ENCODE measurements at places on chromosomes 4 and X.

GRCh38 chrX:17432158-17432557, 57.2 kb downstream of the NHS start:
- no peak for DNase-seq

- DNase-seq, result no peak
Observed at GRCh38 chrX:153708415-153708814, 15.8 kb downstream of the BCAP31 start.

DNA sequence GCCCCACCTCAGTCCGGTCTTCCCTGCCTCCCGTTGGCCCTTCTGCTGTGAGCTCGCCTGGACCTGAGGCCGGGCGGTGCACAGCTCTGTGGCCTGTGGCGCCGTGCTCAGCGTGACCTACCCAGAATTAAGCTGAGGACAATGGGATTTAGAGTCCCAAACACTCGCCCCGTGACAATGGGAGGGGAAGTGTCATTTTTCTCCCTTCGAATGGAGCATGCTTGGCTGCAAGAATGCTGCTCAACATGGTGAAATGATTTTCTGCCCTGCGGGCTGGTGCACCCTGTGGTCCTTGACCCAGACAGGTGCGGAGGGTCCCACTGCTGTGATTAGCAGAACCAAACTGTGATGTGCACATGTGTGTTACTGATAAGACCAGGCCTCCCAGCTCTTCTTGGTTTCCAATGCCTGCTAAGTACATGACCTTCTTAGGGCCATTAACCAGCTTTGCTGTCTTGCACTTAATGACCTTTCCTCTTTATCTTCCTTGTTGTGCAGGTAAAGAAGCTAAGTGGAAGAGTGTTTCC, 772 bp downstream of the EOLA1 start:
- no peak for DNase-seq

DNA sequence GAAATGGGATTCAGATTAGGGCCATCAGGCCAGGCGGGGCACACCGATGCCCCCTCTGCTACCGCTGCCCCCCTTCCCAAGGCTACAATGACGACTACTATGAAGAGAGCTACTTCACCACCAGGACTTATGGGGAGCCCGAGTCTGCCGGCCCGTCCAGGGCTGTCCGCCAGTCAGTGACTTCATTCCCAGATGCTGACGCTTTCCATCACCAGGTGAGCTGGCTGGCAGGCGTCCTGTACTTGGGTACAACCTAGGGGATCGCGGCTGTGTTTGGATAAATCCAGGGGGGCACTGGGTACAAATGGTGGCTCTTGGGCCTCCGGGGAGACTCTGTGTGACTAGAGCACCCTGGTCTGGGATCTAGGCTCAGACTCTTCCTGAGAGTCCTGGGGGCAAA, 1.1 kb downstream of the EMD start:
- no peak for DNase-seq

DNA sequence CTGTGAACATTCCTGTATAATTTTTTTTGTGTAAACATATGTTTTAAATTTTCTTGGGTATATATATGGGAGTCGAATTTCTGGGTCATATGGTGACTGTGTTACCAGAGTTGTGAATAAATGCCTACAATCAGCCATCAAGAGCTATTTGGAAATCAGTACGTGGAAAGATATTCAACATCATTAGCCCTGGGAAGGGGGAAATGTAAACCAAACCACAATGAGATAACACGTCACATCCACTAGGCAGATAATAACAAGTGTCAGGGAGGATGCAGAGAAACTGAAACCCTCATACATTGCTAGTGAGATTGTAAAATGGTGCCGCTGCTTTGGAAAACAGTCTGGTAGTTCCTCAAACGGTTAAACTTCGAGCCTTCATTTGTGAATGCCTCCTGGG, 43.9 kb downstream of the LUZP4 start:
- DNase-seq, result no peak

GRCh38 chr4:89009115-89009514, 47.9 kb downstream of the FAM13A start:
- no peak for DNase-seq

GRCh38 chrX:44088510-44089144, 115.4 kb upstream of the NDP start:
- no peak for DNase-seq

- DNase-seq, result no peak
Observed at GRCh38 chr4:151045907-151046306, 30.8 kb upstream of the LRBA start.

DNA sequence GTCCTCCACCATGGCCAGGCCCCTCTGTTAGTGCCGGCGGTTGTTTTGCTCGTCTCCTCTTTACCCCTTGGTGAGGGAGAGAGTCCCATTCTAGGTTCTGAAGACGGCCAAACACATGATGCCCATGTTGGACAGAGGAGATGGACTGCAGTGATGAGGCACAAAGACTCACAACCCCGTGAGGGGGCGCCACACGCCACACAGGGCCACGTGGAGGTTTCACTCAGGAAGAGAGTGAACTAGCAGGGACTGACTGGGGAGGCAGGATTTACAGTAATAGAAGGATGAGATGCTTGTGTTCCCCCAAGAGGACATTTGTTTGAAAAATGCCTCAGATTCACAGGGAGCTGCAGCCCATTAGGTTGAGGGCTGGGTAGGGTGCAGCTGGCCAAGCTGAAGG, 655.3 kb upstream of the FRG1 start:
- no peak for DNase-seq

DNA sequence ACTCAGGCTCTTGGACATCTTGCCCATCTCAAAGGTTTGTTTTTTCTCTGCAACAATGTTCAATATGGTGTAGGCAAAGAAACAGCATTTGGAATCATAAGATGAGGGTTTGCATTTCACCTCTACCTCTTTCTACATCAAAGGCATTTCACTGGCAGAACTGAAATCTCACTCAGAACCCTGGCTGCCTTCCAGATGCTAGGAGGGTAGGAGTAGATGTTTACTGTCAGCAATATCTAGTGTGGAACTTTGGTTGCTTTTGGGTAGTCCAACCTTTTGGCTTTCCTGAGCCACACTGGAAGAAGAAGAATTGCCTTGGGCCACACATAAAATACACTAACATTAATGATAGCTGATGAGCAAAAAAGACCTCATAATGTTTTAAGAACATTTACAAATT, 297.0 kb upstream of the KLF3 start:
- no peak for DNase-seq

GRCh38 chr4:156992943-156993342, 21.3 kb upstream of the PDGFC start:
- no peak for DNase-seq

DNA sequence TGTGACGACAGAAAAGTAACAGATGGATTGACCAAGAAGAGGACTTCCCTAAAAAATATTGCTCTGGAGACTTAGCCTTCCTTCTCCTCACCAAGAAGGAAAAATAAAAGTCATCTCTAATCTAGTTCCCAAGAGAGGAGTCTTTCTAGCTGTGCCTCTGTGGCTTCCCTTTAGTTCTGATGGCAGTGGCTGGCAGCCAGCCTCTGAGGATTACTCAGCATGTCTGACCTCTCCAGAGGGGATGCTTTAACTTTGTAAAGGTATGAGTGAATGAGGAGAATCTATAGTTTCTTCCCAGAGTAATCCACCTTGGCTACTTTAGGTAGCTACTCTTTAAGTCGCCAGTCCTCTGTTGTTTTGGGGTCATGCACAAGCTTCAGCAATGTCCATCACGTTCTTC, 163.9 kb upstream of the KIT start:
- no peak for DNase-seq

DNA sequence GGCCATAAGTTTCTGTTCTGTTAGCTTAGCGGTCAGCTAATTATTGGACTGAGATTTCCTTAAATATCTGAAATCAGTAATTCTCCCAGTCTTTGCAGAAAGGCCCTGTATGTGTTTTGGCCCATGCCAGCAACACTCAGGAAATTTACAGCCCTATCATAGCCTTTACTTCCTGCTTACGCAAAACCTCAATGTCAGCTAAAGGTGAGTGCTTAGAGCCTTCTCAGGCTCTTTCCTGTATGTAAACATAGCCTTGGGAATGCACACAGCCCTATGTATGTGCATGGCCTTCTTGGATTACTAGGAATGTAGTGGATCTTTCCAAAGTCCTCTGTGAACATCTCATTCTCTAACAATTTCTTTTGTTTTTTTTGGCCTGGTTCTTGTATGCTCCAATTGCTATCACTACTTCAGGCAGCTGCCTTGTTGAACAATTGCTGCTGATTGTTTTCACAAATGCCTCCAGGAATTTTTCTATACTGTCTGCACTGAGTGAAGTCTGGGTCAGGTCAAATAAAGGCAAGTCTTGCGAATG, 200.0 kb downstream of the PPP1R2C start:
- DNase-seq, result no peak

GRCh38 chr4:85495621-85496020, 20.7 kb downstream of the ARHGAP24 start:
- no peak for DNase-seq

GRCh38 chr4:40099010-40099409, 42.4 kb downstream of the N4BP2 start:
- DNase-seq, result no peak

DNA sequence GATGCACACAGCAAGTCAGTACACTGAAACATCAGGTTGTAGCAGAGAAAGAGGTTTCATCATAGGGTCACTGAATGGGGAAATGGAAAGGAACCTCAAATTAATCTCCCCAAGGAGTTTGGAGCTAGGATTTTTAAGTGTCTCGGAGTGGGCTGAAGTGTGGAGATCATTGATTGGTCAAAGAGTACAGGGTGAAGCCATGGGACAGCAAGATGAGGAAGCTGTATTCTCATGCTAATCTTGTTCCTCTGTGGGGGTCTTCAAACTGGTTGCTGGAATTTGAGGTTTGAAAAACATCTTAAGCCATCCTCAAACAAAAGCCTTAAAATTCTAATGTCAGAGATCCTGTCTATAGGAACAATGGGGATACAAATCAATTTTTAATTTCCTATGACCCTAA, 78.8 kb upstream of the TEX13A start:
- no peak for DNase-seq

GRCh38 chr4:90190525-90190924, 63.3 kb downstream of the CCSER1 start:
- no peak for DNase-seq

Measured in stimulated activated CD8-positive, alpha-beta memory T cell treated with anti-CD3 and anti-CD28 coated beads, Interleukin-4, amount 100 ng/mL, for 1 hour (primary cell).